ENCODE measurements at places on chromosomes 3 and 15.

DNA sequence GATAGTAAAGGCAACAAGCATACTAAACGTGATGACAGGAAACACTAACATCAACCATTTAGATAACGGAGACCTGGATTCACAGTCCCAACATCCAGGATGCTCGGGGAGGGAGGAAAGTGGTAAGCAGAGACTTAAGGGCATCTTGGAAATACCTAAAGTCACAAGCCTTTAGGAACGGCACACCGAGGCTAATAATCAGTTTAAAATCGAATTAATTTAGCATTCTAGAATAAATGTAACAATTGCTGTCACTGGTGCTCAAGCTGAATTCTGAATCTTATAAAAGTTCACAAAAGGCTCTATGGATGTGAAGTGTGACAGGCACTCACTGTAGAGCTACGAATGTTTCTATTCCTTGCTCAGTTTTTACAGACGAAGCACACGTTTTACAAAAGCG, 1.3 kb downstream of the CD47 start:
- peak overlapping the region; percentile 97 for H3K4me3 ChIP-seq
- H3K27me3 ChIP-seq, result no peaks in the 10 kb centered on the region
- H3K4me1 ChIP-seq, result peaks cover 25% of the 10 kb centered on the region
- H3K36me3 ChIP-seq, result no peaks in the 10 kb centered on the region
- H3K27ac ChIP-seq, result no peak overlapping the region
- DNase-seq, result no peak

GRCh38 chr3:127997016-127997415, 55.2 kb upstream of the SEC61A1 start:
- H3K4me1 ChIP-seq, result no peaks in the 10 kb centered on the region
- no peak overlapping the region for H3K4me3 ChIP-seq
- no peak for DNase-seq
- H3K36me3 ChIP-seq, result no peaks in the 10 kb centered on the region
- no peaks in the 10 kb centered on the region for H3K27me3 ChIP-seq
- H3K27ac ChIP-seq, result no peak overlapping the region

DNA sequence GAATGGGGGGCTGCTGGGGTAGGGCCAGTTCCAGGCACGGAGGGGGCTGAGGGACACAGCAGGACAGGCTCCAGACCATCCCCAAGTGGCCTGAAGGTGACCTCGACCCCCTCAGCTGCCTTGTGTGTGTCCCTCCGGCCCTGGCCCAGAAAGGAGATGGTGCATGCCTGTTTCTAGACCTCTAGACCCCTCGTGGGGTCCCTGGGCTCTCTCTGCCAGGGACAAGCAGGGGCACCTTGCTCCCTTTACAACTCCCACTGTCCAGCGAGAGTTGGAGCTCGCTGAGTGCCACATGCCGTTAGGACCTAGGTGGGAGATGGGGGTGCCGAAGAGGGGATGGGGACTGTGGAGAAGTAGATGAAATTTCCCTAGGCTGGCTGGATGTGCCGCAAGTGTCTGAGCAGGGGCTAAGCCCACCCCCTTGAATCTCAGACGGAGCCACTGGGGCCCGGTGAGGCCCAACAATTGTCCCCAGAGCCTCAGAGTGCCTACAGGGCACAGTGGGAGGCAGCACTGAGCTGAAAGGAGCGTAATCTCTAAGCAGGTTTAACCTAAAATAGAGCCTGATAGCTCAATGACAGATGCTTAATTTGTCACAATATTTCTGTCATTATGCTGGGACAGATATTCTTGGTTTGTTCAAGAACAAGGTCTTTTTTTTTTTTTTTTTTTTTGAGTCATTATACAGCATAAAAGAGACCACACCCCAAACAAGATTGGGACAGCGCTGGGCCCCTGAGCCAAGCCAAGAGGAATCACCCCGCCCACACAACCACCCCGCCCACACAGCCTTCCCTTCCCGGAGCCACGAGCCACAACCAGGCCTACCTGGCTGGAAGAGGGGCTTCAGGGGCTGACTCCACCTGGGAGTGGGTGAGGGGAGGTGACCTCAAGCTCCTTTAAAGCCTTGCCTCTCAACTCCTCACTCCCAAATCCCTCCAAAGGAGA, 23.6 kb upstream of the KLF13 start:
- no peaks in the 10 kb centered on the region for H3K27me3 ChIP-seq
- H3K4me3 ChIP-seq, result no peak overlapping the region
- DNase-seq, result no peak
- peaks cover 5% of the 10 kb centered on the region for H3K4me1 ChIP-seq
- no peaks in the 10 kb centered on the region for H3K36me3 ChIP-seq

GRCh38 chr3:2770451-2770850, 339.7 kb downstream of the IL5RA start:
- no peak overlapping the region for H3K4me3 ChIP-seq
- H3K36me3 ChIP-seq, result no peaks in the 10 kb centered on the region
- H3K27ac ChIP-seq, result no peak overlapping the region
- no peak for DNase-seq

- no peak for DNase-seq
- H3K4me1 ChIP-seq, result peaks cover 15% of the 10 kb centered on the region
- no peaks in the 10 kb centered on the region for H3K36me3 ChIP-seq
- H3K27ac ChIP-seq, result no peak overlapping the region
- H3K4me3 ChIP-seq, result no peak overlapping the region
- H3K27me3 ChIP-seq, result no peaks in the 10 kb centered on the region
Observed at GRCh38 chr3:123339302-123339701, 109.6 kb downstream of the ADCY5 start.

DNA sequence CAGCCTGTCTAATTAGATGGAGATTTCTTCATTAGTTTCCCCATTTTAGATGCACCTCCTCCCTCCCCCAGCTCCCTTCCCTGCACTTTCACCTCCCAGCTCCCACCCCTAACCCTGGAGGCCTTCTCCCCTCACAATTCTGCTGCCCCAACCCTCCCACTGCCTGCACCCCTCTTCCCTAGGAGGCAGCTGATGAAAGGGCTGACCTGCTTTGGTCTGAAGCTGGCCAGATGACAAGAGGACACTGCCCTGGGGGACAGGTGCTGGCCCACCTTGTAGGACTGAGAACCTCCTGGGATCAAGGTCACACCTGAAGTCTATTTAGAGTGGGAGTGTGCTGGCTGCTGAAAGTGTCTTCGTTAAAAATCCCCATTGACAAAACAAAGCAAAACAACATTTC, 259.4 kb downstream of the TLE3 start:
- H3K27ac ChIP-seq, result no peak overlapping the region
- H3K4me3 ChIP-seq, result no peak overlapping the region
- H3K36me3 ChIP-seq, result no peaks in the 10 kb centered on the region
- H3K4me1 ChIP-seq, result no peaks in the 10 kb centered on the region
- no peaks in the 10 kb centered on the region for H3K27me3 ChIP-seq

DNA sequence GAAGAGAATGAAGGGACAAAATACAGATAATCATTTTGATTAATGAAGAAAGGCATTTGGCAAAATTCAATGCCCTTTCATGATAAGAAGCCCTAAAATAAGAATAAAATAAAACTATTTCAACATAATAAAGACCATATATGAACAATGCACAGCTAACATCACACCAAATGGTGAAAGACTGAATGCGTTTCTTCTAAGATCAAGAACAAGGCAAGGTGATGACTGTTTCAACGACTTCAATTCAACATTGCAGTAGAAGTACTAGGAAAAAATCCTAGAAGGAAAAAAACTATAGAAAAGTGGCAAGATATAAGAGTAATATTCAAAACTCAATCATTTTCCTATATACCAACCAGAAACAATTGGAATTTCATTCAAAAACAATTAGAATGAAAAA, 280.1 kb upstream of the GRM7 start:
- no peaks in the 10 kb centered on the region for H3K27me3 ChIP-seq
- no peaks in the 10 kb centered on the region for H3K36me3 ChIP-seq
- no peak overlapping the region for H3K4me3 ChIP-seq

GRCh38 chr3:123660900-123661299, 76.0 kb upstream of the HACD2 start:
- H3K36me3 ChIP-seq, result peaks cover 36% of the 10 kb centered on the region
- H3K4me1 ChIP-seq, result peaks cover 70% of the 10 kb centered on the region
- peak; percentile 94 for DNase-seq
- H3K27ac ChIP-seq, result peak overlapping the region; percentile 98

- H3K36me3 ChIP-seq, result peaks cover 6% of the 10 kb centered on the region
- peak; percentile 82 for DNase-seq
- H3K4me1 ChIP-seq, result peaks cover 23% of the 10 kb centered on the region
- H3K27me3 ChIP-seq, result no peaks in the 10 kb centered on the region
Observed at GRCh38 chr3:101779047-101779821, at the start of gene NXPE3. Gene NXPE3 (plus strand): TSS chr3:101779211. CDS start chr3:101785597, 6,386 bp downstream.

- no peaks in the 10 kb centered on the region for H3K36me3 ChIP-seq
- no peak overlapping the region for H3K27ac ChIP-seq
- H3K27me3 ChIP-seq, result no peaks in the 10 kb centered on the region
- peaks cover 9% of the 10 kb centered on the region for H3K4me1 ChIP-seq
- DNase-seq, result no peak
Observed at GRCh38 chr3:188956839-188957489, 214.8 kb upstream of the TPRG1 start.

DNA sequence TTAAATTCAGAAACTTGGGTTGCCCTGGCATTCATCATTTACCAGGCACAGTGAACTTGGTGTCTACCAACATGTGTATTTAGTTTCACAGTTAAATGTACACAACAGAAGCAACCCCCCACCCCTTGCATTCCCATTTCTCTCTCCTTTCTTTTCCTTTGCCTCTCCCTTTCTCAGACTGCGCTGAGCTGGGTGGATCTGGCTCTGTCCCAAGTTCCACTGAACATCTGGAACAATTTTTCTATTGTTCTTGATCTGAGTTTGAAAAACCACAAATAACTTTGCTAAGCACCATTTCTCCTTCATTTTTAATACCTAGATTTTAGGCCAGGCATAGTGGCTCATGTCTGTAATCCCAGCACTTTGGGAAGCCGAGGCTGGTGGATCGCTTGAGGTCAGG, 242.2 kb downstream of the ABHD5 start:
- H3K36me3 ChIP-seq, result no peaks in the 10 kb centered on the region
- H3K4me1 ChIP-seq, result no peaks in the 10 kb centered on the region
- no peak for DNase-seq
- H3K27me3 ChIP-seq, result no peaks in the 10 kb centered on the region
- H3K27ac ChIP-seq, result no peak overlapping the region

DNA sequence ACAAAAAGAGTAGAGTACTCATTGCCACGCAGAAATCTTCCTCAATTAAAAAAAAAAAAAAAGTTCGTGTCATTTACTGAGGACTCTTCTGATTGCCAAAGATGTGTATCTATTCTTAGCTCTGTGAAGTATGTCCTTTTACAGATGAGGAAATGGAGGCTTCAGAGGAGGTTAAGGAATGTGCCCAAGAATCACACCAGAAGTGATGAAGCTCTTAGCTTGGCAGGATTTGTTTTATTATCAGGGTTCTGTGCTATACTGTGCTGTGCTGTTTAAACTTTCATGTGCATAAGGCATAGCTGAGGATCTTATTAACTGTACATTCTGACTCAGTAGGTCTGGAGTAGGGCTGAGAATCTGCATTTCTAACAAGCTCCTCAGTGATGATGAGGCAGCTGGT, 665.2 kb upstream of the ADAMTS9 start:
- H3K4me1 ChIP-seq, result no peaks in the 10 kb centered on the region
- no peak overlapping the region for H3K27ac ChIP-seq
- H3K27me3 ChIP-seq, result no peaks in the 10 kb centered on the region
- H3K36me3 ChIP-seq, result no peaks in the 10 kb centered on the region

- DNase-seq, result no peak
- no peak overlapping the region for H3K27ac ChIP-seq
- H3K27me3 ChIP-seq, result no peaks in the 10 kb centered on the region
- no peaks in the 10 kb centered on the region for H3K36me3 ChIP-seq
- no peak overlapping the region for H3K4me3 ChIP-seq
Observed at GRCh38 chr3:75136100-75136897, 521.8 kb upstream of the CNTN3 start.

GRCh38 chr3:186694288-186695032, 22.7 kb upstream of the KNG1 start:
- no peak overlapping the region for H3K27ac ChIP-seq
- no peak overlapping the region for H3K4me3 ChIP-seq
- H3K36me3 ChIP-seq, result no peaks in the 10 kb centered on the region
- no peaks in the 10 kb centered on the region for H3K4me1 ChIP-seq
- DNase-seq, result no peak
- no peaks in the 10 kb centered on the region for H3K27me3 ChIP-seq

- no peak overlapping the region for H3K4me3 ChIP-seq
- H3K27me3 ChIP-seq, result no peaks in the 10 kb centered on the region
- H3K36me3 ChIP-seq, result no peaks in the 10 kb centered on the region
- no peak for DNase-seq
- H3K27ac ChIP-seq, result no peak overlapping the region
Observed at GRCh38 chr3:194518652-194519051, 31.9 kb upstream of the ATP13A3 start.

- no peaks in the 10 kb centered on the region for H3K27me3 ChIP-seq
- H3K4me1 ChIP-seq, result peaks cover 6% of the 10 kb centered on the region
- no peaks in the 10 kb centered on the region for H3K36me3 ChIP-seq
- H3K27ac ChIP-seq, result no peak overlapping the region
Observed at GRCh38 chr3:16739541-16740105, 134.4 kb upstream of the DAZL start.

GRCh38 chr3:46564190-46565021, 1.7 kb downstream of the LRRC2 start:
- H3K27ac ChIP-seq, result no peak overlapping the region
- peaks cover 6% of the 10 kb centered on the region for H3K4me1 ChIP-seq
- no peaks in the 10 kb centered on the region for H3K36me3 ChIP-seq
- H3K4me3 ChIP-seq, result no peak overlapping the region

DNA sequence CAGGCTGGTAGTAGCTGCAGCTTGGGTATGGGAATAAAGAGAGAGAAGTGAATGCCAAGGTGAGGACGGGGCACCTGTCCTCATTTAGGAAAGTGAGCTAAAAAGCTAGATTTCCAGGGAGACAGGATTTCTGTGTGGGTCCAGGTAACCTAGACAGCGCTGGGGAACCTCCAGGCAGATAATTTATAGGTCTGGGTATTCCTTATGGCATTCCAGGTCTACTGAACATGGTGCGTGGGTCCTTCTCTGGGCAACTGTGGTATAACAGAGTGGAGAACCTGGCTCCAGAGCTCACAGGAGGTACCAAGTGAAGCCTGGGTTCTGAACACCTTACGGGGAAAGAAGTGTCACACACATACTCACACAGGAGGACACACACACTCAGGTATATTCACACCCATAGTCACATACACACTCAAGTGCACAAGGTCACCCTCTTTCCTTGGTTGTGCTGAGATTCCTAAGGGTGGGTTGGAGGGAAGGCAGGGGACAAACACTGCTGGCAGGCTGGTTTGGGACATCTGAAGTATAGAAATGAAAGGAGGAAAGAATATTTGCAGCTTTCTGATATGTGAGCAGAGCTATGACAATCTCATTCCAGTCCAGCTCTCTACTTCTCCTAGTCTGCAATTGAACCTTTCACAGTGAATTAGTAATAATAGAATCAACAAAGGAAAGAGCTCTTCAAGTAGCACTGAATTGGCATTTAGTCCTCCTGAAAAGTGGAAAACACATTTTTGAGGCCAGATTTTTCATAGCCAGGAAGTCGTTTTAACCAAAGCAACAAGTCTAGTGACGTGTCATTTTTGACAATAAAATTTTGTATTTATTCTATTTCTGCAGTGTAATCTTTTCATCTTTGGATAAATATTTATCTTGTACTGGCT, 37.4 kb upstream of the ITGA11 start:
- no peak for DNase-seq
- peak overlapping the region; percentile 29 for H3K27ac ChIP-seq
- peaks cover 39% of the 10 kb centered on the region for H3K4me1 ChIP-seq
- no peak overlapping the region for H3K4me3 ChIP-seq
- H3K36me3 ChIP-seq, result no peaks in the 10 kb centered on the region

Data from thoracic aorta (tissue), 2 donors.